ENCODE measurements at places on chromosomes 6 and 20.

DNA sequence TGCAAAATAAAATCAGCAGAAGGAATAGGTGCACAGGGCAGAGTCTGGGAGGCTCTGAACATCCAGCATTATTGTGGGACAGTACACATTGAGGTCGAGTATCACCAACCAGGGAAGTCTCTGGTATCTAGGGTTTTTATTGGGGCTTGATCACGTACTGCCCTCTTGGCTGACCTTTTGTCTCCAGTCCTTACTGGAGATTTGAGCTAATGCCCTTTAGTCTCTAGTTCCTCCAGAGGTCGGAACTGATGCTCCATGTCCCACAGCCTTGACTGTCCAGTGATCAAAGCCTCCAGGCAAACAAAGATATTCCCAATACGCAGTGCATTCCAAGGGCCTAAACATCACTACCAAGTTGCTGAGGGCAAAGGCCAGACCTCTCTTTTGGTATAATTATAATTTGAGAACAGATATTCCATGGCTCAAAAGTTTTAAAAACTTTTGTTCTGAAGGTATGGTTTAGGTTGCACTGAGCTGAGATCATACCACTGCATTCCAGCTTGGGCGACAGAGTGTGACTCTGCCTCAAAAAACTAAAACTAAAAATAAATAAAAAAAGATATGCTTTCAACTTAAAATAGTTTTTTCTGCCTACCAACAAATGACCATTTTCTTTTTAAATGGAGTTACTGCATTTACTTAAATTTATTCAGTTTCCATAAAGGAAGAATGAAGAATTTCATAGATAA lies 56.9 kb upstream of the DYNLRB1 start:
- DNase-seq, result no peak

DNA sequence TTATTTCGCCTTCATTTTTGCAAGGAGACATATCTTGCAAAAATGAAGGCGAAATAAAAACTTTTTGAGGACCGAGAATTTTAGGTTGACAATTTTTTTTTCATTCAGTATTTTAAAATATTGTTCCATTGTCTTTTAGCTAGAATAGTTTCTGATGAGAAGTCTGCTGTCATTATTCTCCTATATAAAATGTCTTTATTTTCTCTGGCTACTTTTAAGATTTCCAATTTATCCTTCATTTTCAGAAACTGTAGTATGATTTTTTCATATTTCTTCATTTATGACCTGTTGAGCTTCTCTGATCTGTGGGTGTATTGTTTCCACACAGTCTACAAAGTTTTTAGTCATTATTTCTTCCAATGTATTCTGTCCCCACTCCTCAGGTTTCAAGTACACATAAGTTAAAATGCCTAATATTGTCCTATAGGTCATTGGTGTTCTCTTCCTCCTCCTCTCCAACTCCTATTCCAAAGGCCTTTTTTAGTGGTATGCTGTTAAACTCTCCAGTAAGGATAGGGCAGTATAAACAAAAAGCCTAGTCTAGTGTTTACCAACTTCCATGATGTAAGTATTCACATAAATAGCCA lies 15.7 kb downstream of the AHI1 start:
- no peak for DNase-seq

DNA sequence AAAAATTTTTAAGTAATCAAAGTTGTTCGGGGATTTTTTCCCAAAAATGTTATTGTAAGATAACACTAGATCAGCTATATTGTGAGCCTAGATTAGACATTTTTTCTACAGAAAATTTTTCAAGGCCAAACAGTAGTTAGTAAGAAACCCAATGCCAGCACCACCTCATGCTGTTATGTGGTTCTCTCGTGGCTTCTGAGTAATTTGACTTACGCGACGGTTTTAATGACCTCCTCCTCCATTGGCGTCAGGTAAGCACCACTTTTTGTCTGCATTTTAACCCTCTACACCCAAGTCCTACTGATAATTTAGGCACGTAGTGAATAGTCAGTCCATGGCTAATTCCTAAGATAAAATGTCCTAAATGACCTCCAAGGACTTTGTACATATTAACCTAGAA lies 9.7 kb downstream of the RPS6KA2 start:
- DNase-seq, result no peak

DNA sequence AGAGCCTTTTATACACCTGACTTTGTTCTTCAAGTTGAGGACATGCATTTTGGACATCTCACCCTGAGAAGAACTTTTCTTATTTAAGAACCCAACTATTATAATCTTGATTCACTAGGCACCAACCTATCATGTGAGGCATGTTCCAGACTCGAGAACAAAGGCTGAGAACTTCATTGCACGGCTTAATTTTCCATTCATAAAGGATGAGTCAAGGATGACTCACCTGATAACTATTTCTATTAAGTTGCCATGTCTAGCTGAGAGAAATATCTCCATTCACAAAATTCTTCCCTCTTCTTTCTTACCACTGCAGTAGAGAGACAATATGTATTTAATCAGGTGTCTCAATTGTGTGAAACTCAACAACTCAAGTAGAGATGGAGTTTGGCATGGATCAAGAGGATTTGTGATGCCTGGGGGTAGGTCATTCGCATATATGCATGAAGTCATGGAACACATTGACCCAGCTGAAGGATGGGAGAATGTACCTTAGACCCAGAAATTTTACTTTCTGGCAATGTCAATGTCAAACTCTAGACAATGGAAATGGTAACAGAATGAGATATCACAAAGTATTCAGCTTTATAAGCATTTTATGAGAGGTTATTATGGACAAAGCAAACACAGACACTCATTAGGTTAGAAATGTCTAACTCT lies 208.7 kb upstream of the PRND start:
- DNase-seq, result no peak

DNA sequence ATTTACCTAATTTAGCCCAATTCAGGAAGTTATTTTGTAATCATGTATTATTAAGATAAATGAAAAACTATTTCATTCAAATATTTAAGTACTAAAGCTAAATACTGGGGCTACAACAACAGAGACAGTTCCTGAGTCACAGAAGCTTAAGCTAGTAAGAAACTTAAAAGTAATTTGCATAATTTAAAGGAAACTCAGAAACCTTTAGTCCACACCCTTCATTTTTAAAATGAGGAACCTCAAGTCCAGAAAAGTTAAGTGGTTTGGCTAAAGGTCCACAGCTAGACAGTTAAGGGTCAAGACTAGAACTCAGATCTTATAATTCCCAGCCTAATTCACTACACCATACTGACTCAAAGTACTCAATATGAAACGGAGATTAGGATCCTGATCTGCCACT lies 7.2 kb downstream of the LMBRD1 start:
- DNase-seq, result no peak

DNA sequence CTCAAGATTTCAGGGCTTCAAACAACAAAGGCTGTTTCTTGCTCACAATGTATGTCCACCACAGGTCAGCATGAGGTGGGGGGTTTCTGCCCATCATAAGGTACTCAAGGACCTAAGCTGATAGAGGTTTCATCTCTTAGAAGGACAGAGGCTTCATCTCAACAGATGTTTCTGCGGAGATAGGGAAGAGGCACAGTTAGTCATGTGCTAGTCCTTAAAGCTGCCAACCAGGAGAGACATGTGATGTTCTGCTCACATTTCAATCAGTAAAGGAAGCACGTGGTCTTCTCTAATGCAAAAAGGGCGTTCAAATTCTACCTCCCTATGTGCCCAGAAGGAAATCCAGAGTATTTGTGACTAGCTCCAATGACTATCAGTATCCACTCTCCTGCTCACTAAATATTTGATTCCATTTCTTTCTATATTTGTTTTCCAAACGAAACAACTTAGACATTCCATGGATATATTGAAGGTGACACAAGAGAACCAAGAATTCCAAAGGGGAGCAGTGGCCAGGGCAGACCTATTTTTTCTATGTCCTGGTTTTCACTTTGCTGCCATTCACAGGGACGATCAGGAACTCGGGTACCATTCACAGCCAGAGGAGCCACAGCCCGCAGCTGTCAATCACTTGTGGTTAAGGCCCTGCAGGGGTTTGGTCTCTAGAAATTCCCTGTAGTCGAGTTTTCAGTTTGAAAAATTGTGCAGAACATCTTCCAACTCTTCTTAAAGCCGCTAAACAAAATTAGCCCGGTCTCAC lies 173.2 kb upstream of the FOXA2 start:
- no peak for DNase-seq

DNA sequence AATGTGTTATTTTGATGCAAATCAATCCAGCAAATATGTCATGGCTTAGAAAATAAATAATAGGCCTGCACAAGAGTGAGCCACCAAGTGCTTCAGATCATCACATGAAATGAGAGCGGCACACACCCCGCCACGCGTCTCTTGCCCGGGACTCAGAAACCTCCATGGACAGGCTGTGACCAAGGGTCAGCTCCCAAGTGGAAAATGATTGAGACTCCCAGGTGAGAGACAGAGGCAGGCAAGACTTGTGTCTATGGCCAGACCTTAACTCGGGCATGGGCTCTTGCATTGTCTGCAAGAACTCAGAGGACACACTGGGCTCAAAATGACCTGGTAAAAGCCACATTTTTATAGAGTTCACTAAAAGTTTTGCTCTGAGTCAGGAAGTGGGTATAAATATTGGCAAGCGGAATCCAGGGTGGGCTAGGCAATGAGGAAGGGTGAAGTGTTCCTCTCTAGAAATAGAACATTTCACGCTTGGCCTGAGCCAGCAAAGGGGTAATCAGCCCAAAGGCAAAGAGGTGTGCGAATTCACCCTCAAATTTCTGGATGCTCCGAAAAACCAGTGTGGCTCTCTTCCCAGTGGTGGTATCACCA lies 30.7 kb upstream of the RIN2 start:
- no peak for DNase-seq

- no peak for DNase-seq
Observed at GRCh38 chr20:57914205-57914604, 204.4 kb upstream of the PMEPA1 start.

Measured in NCI-H2081 (cell line).